NCI-H1436 treated with DMSO at 0.1 percent for 48 hours (cell line): ENCODE measurements at places on chromosomes 12 and 14.

GRCh38 chr14:56331592-56332216 lies 213.5 kb downstream of the PELI2 start:
- no peak for DNase-seq

DNA sequence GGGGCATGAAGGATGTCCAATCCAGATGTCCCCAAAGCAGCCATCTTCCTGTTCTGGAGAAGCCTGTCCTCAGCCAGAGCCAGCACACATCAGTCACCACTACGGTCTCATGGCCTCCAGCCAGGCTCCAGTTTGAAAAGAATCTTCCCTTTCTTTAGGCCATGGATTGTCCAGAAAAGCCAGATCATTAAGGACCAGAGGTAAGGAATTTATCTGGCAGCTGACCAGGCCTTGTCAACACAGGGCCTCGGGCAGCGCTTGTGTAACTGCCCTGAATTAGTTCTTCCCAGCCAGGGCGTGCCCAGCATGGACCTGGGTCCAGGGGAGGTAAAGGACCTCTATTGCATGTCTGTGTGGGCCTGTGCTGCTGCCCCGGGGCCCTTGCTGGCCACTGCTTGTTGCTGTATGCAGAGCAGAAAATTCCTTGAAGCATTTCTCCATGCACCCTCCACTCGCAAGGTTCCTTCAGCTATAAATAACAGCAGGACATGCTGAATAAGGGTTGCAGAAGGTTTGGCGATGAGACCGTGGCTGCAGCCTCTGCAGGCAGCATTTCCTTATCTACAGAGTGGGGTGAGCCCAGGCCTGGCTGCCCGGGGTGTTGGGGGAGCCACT lies 21.7 kb upstream of the VPS37B start:
- DNase-seq = no peak

GRCh38 chr12:98221243-98221808 lies 294.1 kb upstream of the TMPO start:
- DNase-seq = no peak

GRCh38 chr12:108768591-108769500 lies 37.5 kb upstream of the CORO1C start:
- DNase-seq = no peak

- no peak for DNase-seq
Measured at GRCh38 chr14:63563370-63564026, 20.3 kb upstream of the PPP2R5E start.

DNA sequence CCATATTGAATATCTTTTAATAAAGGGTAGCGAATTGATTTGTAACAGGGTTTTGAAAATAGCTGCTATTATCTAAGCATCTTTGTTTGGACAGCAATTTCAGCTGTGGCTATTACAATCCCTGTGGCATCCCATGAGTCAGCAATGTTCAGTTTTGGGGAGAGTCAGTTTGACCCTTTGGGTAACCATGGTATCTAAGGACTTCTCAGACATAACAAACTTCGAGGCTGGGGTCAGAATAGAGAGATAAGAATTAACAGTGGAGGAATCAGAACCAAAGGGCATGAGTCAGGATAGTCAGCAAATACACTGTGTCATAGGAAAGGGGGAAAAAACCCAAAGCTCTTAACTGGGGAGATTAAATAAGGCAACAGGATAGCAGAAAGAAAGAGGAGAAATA lies 11.7 kb upstream of the PTHLH start:
- DNase-seq = no peak

DNA sequence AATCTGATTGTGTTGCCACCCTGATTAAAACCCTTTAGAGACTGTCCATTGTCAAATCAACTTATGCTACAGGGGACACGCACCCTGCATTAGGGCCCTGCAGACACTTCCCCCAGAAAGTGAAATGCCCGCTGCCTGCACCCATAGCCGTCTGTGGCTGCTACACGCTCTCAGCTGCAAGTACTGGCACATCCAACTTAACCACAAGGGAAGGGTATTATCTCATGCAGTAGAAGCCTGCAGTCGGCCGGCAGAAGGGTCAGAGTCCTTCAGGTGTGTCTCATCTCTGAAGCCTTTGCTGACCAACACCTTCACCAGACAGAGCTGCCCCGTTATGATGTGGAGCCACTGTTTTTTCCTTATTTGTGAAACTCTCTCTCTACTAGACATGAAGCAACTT lies 20.8 kb downstream of the CFAP251 start:
- no peak for DNase-seq

DNA sequence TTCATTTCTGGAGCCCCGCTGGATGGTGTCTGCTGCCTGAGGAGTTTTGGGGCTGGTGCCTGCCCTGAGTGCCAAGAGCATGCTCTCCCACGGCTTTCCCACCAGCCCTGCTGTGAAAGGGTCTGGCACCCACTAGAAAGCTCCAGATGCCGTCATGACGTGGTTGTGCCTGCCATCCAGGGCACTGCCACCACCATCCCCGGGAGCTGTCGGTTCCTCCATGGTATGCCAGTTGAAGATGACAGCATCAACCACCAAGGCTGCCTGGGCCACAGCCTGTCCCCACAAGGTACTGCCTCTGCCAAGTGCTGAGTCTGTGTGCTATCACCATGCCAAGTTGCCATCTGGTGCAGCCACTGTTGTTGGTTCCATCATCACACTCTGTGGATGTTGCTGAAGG lies 85.9 kb downstream of the TTC8 start:
- no peak for DNase-seq

- no peak for DNase-seq
Measured at GRCh38 chr12:33180918-33181317, 258.7 kb downstream of the SYT10 start.

DNA sequence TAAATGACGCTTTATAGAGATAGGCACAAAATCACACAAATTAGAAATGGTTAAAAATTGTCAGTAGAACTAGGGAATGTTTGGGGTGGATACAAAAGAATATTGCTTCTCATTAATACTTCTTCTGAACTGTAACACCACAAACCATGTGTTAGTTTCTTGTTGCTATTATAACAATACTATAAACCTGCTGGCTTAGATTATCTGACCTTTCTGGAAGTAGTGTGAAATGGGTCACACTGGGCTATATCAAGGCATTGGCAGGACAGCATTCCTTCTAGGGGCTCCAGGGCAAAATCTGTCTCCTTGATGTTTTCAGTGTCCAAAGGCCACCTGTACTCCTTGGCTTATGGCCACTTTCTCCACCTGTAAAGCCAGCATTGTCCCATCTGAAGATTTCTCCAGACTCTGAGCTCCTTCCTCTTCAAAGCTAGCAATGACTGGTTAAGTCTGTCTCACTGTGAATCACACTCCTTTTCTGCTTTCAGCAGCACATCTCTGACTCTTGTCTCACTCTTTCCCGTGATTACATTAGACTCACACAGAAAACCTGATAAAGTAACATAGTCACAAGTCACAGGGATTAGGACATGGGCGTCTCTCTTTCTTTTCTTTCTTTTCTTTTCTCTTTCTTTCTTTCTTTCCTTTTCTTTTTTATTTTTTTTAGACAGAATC lies 86.3 kb downstream of the SLC15A4 start:
- DNase-seq = no peak

DNA sequence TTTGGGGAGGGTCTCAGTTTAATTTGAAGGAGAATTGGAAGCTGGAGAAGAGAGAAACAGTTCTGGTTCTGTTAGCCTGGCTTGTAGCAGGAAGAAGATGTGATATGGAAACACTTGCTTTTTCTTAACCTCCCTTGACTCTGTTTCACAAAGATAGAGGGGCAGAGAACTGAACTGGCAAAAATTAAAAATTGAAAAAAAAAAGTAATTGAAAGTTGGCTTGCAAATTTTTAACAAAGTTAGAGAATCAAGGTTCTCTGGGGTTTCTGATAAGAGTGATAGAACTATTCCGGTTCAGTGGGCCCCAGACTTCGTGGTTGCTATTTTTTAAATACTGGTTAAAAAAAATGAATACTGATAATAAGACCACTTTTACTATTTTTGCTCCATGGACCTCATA lies 2.8 kb downstream of the CRADD start:
- no peak for DNase-seq

- DNase-seq = no peak
Measured at GRCh38 chr12:2256915-2257314, 204.1 kb downstream of the CACNA1C start.

DNA sequence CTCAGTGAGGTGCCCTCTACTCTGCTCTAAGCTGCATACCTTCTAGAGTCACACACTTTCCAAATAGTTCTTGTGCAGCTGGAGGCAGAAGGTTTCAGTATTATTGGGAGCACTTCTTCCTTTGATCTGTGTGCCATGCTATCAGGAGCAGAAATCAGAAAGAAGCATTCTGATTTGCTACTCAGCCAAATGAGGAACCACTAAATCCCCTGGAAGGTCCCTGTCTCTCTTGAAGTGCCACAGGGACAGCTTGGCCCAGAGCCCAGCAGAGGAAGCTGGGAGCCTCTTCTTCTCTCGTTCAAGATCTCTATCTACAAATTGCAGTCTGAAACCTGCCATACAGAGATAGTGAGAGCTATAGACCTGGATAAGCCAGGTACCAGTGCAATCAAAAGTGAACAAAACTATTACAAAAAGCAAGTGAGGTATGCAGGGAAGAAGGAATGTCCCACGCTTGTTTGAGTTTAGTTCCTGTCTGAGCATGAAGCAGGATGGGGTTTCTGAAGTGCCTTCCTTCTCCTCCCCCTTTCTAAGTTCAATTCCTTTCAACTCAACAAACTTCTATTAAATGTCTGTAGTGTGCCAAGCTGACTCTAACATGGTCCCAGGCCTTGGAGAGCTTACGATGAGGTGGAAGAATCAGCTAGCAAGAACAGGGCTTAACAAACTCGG lies 100.9 kb upstream of the PARP11 start:
- no peak for DNase-seq

DNA sequence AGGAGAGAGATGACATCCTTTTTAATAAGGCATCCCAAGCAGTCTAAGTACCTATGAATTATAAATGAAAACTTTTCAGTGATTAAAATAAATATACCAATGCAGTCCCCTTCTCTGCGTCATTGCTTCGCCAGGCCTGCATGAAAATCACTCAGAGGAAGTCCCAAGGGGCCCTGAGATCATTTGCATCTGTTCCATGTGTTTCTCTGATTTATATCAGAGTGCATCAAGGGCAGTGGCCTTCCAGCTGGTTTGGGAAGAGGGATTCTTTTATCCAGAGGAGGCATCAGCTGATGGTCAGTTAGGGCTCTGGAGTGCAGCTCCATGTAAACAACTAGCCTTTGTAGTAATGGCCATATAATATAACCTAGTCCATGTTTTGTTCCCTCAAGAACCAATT lies 210.1 kb downstream of the RGS6 start:
- DNase-seq = no peak

DNA sequence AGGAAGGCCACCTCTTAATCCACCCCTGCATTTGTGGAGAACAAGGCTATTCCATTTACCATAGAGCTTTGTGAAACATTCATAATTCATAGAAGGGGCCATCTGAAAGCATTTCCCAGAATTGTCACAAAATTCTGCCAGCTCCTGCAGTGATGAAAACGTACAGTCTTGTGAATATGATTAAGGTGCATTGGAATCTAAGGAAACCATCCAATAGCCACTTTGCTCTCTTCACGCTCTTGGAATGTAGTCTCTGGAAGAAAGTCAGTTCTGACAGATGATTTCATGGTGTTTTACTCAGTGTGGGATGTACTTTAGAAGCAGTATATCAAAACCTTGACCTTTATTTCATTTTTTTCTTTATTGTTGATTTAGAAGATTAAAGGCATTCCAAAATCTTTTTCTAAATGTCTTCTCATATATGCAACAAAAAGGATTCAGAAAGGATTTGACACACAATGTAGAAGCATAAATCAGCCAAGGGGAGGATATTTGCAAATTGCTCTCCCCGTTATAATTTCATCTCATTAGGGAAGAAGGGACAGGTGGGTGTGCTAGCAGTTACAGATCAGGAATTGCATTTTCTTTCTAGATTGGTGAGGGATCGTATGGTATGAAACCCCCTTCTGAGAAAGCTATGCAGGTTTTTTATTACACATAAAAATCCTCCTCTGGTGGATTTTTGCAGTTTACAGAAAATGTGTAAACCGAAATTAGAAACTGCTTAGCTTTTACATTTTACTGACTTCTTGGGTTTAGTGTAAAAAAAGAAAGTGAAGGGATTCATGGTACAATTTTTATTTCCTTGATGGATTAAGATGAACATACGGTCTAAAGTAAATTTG lies 390.2 kb downstream of the LRIG3 start:
- DNase-seq = no peak

GRCh38 chr12:30877105-30877875 lies 49.3 kb upstream of the TSPAN11 start:
- no peak for DNase-seq

GRCh38 chr12:115222220-115222619 lies 538.2 kb upstream of the TBX3 start:
- no peak for DNase-seq

DNA sequence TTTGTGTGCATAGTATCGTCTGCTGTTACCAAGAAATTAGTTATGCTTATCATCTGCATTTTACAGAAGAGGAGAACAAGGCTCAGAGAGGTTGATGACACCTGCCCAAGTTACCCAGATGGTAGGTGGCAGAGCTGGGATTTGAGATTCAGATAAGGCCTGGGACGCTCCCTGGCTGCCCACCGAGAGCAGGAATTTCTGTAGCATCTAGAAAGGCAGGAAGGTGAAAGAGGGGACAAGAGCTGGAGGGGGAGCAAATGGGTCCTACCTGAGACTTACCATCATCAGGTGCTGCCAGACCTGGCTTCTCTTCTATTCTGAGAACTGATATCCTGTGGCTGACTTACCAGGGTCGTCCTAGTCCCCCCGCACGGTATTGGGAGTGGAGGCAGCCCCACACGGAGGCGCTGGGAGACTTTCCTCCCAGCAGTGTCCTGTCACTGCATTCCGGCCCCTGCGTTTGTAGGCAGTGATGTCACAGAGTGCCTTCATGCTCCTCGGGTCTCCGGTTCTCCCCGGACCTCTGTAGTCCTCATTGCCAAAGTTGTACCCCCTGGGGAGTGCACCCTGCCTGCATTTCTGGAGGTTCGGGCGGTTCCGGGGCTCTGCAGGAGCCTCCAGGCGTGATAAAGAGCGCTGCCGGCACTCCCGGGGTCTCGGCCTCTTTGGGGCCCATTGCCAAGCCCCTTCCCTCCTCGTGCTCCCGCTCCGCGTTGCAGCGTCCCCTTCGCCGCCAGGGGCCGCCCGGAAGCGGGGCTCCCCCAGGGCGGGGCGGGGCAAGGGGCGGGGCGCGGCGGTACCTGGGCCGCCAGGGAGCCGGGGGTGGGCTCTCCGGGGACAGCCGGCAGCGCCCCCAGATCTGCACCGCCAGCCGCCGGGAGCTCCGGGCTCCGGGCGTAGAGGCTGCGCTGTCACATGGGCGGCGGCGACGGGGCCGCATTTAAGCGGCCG lies at the start of gene CABP1:
Gene CABP1 (plus strand): TSS at position 856 of the 951 bp plus-strand sequence. CDS start 60 bp downstream, at position 916.
- DNase-seq = no peak

GRCh38 chr12:40681148-40681547 lies 11.1 kb upstream of the CNTN1 start:
- DNase-seq = no peak

DNA sequence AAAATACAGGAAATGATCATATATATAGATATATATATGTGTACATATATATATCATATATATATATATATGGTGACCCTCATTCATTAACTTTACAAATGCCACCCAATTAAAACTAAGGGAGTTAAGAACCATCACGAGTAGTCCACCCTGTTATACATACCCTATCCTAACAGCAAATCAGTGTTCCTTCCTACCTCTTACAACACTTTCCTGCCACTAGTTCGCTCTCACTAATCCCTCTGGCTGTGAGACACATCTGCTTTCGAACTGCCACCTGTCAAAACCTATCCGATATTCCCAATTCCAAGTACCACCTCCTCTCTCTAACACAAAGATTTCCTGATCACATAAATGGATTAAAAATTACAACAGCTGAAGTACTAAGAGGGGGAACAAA lies 100.5 kb downstream of the EEA1 start:
- no peak for DNase-seq
